Fibroblast of skin of abdomen (primary cell): ENCODE measurements at places on chromosomes 3 and 15.

DNA sequence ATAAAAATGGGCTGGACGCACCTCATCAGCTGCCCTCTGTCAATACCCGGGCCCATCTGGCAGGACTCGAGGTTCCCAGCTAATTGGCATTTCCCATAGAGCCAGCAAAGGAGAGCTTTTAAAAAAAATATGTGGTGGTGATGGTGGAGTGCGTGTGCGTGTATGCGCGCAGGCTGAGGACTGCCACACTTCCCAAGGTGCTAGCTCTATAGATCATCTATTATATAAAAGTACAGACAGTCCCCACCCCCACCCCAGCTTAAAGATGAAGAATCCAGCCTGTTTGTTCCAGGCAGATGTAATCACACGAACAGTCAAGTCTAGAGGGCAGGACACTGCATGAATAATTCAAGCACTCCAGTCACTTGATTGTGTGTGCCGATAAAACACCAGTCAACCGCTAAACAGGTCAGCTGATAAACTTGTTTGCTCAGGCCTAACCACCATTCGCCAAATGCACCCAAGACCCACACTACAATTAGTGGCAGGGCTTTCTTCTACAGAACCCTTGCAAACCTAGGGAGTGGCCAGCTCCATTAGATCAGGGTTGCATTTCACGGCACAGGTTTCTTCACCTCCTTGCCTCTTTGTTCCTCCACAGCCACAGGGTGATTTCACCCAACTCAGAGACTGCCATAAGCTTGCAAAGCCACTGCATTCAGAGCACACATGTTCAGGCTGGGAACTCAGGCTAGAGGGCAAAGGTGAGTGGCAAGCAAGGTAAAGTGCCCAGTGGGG lies 5.8 kb downstream of the TLE3 start:
- no peak for DNase-seq

- DNase-seq, result no peak
Observed at GRCh38 chr15:91624353-91624968, 229.0 kb upstream of the SLCO3A1 start.

- no peak for DNase-seq
Observed at GRCh38 chr3:181174676-181175233, 185.2 kb upstream of the DNAJC19 start.

DNA sequence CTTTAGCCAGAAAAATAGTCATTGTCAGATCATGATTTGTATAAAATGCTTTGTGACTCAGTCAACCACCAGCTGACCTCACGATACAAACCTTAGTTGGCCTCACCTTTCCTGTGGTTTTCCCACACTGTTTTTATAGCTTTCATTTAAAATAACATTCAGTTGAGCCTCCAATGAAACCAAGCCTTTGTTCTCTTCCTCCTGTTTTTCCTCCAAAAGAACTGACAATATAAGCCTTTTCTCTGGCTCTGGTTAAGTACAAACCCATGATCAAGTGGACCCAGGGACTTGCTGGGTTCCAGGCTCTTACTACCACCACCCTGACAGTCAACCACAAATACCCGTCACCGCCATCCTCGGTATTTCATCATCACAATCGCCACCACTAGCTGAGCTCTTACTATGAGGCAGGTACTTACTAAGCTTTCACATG lies 81.7 kb downstream of the TAMM41 start:
- peak; percentile 58 for DNase-seq

GRCh38 chr3:23253214-23253613 lies 50.1 kb downstream of the UBE2E2 start:
- DNase-seq, result no peak

DNA sequence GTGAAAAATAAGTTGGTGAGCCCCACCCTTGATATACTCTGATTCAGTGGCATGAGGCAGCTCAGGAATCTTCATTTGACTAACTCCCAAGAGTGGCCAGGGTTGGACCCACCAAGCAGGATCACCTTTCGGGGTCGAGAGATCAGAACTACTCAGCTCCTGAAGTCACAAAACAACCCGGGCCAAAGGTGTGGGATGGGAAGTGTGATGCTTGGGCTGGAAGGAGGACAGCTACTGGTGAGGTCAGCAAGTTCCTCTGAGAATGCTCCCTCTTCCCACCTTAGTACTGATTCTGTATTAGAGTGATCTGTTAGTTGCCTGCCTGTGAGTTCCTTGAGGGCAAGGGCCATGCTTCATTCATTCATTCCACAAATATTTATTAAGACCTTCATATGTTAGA lies 15.1 kb downstream of the ESYT3 start:
- no peak for DNase-seq

DNA sequence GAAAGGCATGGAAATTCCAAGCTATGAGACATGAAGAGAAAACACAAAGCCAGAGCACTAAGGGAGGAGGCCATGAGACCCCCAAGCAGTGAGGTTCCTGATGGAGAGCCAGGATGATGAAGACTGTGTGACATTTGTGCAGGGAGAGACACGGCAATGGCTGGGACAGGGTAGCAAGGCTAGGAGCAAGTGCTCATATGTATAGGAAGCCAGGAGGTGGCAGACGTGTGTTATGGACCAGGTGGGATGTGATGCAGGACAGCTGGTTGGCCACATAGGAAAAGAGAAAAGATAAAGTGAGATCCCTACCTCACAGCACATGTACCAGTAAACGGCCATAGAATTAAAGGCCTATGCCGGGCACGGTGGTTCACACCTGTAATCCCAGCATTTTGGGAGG lies 112.7 kb downstream of the APBA2 start:
- DNase-seq, result no peak

- no peak for DNase-seq
Observed at GRCh38 chr15:35061161-35061824, 23.8 kb downstream of the NANOGP8 start.

DNA sequence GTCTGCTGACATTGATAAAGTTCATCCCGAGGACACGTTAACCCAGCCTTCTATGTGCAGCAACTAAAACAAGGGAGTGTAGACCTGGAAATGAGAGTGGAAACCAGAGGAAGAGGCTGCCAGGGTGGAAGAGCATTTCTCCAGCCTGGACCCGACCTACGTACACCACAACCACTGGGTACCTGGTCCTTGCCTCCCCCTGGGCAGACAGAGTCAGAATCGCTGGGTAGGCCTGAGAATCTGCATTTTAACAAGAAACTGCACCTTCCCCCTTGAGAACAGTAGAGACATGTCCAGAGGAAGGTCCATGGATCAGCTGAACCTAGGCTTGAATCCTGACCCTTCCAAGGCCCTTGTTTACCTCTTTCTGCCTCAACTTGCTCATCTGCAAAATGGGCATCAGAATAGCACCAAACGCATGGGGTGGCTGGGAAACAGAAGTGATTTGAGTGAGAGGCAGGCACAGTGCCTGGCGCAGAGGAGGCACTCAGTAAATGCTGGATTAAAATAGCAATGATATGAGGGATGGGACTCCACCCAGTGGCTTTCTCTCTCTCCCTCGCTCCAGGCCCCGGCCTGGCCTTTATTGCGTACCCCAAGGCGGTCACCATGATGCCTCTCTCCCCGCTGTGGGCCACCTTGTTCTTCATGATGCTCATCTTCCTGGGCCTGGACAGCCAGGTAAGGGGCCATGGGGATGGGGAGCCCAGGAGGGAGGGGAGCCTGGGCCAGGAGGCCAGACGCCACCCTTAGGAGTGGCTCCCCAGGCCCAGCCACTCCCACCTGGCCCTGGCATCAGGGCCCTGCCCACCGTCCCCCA lies 66.9 kb upstream of the SLC6A1 start:
- DNase-seq, result no peak

DNA sequence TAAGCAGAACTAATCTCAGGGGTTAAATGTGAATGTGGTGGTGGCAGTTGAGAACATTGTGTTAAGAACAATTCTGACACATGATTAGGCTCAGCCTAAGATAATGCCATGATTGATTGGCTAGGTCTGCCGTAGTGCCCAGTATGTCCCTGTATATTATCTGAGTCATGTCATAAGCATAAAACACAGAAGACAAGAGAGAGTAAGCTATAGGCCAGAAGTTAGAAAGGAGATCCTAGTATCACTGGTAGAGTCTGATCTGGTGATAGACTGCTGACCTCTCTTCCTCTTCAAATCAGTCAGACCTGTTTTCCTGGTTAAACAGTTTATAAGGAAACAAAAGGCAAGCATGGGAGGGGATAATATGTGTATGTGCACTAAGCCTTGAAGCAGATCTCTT lies 30.1 kb upstream of the ATP8B4 start:
- DNase-seq, result no peak

DNA sequence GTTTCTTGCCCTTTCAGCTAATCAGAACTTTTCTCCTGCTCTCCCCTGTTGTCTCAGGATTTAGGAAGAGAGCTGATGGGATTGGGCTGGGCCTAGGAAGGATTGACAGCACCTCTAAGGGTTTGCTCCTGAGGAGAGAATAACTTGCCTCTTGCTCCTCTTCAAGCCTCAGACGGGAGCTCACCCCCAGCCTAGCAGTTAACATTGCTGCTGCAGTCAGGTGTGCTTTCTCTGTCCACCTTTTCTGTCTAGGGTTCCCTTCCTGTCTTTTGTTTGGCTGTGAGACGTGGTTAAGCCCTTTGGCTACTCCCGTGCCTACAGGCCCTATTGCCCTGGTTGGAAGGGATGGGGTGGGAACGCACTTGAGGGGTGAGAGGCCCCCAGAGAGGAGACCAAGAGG lies 20.1 kb downstream of the TMEM108 start:
- DNase-seq, result no peak

DNA sequence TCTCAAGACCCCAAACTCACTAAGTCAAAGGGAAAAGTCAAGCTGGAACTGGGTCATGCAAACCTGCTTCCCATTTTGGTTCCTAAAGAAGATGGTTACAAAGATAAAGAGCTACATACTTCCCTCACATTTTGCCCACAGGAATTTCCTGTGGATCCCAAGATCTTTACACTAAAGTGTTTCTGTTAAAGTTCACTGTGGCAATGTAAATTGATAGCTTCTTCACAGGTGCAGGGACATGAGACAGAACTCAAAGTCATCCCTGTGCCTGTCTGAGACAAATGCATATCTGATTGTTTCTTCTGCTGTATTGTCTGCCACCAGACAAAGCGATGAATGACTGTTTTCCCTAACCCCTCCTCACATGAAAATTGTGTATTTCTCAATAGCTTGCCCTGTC lies 567.8 kb downstream of the ZIC1 start:
- DNase-seq, result peak; percentile 11

DNA sequence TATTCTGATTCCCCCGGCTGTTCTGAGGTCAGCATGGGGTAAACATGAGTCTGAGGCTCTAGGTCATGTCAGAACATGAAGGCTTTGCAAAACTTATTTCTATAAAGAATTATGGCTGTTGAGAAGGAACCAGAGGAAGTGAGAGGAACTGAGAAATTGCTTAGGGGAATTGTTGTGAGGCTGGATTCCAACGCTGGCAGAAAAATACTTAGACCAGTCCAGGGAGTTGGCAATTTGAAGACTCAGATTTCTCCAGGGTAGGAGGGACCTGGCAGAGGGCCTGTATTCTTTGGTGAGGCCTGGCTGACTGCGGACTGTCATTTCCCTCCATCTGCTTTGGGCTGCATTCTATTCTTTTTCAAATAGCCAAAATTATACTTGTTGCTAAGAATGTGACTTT lies 155.5 kb downstream of the PLD1 start:
- DNase-seq, result peak; percentile 27
